ENCODE measurements at places on chromosomes 13 and 19.

DNA sequence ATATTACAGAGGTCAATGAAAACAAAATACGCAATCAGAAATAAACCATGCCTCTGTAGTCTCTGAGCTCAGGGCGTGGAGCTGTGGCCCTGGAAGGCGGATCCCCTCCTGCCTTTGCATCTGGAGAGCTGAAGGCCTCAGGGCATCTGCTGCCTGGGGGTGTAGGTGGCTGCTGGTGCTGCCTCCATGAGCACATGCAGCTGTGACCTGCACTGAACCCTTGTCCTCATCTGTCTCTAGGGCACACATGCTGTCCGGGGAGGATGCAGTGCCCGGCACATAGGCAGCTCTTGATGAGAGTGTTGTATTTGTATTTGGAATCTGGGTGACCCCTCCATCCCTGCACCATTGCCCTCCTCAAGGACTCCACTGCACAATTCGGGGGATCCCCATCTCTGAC lies 185.7 kb downstream of the TEX29 start:
- no peak for DNase-seq

GRCh38 chr19:11125994-11126685 lies 29.4 kb downstream of the SPC24 start:
- DNase-seq = peak; percentile 85

GRCh38 chr19:28435551-28436271 lies 777.2 kb downstream of the UQCRFS1 start:
- no peak for DNase-seq

- no peak for DNase-seq
Measured at GRCh38 chr13:37899753-37900152, 30.2 kb upstream of the TRPC4 start.

GRCh38 chr13:36862002-36862685 lies 43.1 kb downstream of the RFXAP start:
- DNase-seq = no peak

- no peak for DNase-seq
Measured at GRCh38 chr19:4624733-4625362, 14.5 kb upstream of the TNFAIP8L1 start.
